Inflammatory macrophage treated with lipopolysaccharide for 4 hours (primary cell): ENCODE measurements at places on chromosomes 5 and 9.

DNA sequence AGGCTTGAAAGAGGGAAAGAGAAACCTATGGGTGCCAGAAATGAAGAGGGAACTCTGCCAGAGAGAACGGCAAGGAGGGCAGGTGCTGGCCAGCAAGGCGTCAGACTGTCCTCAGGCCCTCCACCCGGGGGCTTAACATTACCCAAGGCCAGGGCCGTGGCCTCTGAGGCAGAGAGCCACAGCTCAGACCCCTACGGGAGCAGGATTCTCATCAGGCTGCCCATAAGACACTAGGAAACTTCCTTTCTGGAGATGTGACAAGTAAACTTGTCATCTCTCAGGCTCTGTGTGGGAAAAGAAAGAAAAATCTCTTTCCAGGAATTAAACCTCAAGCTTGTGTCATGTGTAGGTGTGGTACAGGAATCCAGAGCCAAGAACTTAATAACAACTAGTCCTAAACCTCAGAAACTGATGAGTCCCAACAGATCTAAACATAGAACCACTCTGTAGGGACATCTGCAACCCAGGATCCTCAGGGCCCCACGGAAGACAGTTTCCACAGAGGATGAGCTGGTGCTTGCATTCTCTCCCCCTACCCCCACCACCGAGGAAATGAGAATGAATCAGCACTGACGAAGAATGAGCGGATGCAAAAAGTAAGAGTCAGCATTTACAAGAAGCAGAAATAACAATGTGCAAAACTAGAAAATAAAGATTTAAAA is 74.3 kb downstream of the DCP2 start:
- DNase-seq: peak; percentile 51

- DNase-seq: no peak
Observed at GRCh38 chr9:90988318-90988717, 186.7 kb downstream of the SYK start.

- no peak for DNase-seq
Observed at GRCh38 chr9:137319011-137319738, 17.1 kb upstream of the NRARP start.

DNA sequence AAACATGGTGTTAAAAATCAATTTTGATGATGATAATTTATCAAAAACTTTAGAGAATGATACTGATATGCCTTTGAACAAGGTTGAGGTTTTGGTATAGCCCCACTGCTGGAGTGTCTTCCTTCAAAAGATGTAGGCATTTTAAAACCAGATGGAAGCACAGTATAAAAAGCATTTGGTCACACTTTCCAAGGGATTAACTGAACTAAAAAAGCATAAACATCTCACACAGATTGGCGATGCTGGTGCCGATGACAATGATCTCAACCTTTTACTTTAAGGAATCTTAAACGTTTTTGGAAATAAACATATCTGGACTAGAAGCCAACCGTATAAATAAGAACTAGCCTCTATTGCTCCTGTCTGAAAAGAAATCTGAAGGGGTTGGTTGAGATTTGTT is 488.4 kb downstream of the ENC1 start:
- DNase-seq: no peak

DNA sequence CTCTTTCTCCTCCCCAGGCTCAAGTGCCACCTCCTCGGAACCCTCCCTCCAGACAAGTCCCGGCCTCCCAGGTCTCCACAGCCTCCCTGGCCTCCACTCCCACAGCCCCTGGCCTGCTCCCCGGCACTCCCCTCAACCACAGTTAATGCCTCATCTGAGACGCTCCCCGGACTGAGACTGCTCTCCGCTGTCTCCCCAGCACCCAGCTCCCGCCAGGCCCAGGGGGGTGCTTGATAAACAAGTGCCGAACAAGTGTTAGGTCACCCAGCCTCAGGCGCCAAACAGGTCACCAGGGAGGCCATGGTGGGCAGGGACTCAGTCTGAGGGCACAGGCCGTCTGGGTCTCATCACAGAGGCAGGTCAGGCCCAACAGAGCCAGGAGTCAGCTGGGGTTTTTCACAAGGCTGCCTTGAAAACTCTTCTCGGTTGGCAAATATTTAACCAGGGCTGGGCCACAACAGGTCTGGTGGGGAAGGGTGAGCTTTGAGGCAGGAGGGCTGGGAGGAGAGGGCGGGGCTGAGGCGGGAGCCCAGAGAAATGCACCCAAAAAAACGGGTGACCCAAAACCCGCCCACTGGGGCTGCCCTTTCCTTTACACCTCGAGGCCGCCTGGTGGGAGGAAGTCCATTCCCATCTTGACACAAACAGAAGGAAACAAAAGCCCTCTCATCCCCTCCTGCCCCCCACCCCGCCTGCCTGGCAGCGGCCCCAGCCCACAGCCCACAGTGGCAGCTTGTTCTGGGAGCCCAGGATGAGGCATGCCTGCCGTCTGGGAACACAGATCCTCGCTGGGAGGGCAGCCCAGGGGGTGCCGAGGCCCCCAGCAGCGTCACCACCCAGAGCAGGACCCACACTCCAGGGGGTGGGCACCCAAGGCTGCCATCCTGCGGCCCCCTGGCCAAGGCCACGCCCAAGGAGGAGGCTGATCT is 66.6 kb upstream of the STXBP1 start:
- peak; percentile 32 for DNase-seq

GRCh38 chr9:133050142-133050541 is 11.6 kb upstream of the CEL start:
- DNase-seq: no peak

DNA sequence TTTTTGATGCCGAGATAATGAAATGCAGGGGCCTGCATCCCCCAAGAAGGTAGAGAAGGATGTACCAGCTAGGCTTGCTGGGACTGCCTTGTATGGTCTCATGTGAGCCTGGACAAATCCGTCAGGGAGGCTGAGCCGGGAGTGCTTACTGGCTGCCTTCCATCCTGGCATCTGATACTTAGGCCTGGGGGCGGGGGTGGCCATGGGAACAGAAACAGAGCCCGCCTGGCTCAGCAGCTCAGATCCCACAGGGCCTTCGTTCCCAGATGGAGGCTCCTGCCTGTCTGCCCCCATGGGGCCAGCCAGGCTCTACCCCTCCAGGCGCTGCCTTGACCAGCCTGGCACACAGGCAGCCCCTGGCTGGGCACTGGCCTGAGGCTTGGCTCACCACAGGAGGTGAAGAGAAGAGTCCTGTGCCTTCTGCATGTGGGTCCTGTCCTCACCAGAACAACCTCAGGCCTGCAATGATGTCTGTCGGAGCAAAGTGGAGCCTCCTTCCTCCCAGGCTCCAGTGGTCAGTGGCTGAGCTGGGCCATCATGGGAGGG is 10.5 kb upstream of the SPATA31E1 start:
- no peak for DNase-seq

DNA sequence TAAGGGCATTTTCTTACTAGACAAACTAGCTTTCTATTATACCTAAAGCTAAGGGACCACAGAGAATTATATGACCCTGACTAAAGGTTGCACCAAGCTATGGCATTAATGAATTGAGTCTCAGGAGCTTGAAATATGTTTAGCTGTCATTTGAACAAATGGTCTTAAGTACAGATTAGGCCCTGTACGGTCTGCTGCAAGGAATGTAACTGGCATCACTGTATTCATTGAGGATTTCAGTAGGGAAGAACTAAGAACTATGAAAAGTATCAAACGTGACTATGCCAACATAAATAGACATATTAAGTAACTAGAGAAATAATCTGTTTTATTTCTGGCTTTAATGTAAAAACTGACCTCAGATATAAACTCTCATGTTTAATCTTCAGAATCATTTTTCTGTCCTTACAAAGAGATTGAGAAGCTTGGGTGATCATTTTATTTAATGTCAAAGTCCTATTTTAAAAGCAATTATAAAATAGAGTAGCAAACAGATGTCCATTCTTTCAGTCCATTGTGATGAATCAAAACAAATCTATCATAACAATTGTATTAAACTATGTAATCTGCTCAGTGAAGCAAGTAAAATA is 845.9 kb downstream of the MAT2B start:
- DNase-seq: no peak

GRCh38 chr5:154236-154635 is 37.1 kb upstream of the LRRC14B start:
- DNase-seq: no peak

GRCh38 chr5:157817387-157817702 is 41.6 kb downstream of the CLINT1 start:
- DNase-seq: no peak

DNA sequence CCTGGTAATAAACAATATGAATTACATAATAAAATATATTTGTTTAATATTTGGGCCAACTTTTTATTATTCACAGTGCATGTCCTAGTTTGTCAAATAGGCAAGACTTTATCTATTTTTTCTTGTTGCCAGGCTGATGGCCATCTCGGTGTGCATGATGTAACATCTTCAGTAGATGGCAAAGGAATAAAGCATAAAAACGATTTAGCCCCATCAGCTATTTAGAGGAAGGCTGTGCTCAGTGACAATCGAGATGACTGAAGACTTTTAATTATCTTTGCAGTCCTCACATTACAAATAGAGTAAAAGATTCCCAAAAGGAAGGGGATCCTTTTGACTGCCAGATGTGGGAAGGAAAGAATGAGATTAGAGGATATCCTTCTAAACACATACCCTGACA is 358.5 kb downstream of the PTPRD start:
- no peak for DNase-seq

DNA sequence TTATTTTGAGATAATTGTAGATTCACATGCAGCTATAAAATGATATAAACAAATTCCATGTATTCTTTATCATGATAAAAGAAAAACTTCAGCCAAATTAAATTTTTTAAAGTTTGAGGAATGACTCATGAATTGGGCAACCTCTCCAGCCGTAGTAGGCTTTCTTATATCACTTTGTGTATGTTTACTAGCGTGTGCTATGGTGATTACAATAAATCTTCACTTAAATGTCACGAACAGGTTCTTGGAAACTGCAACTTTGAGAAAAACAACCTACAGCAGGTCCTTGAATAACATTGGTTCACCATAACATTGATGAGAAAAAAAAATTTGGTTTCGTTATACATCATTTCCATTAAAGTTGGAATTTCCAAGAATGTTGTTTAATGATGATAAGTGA is 730.9 kb upstream of the TYRP1 start:
- DNase-seq: no peak

DNA sequence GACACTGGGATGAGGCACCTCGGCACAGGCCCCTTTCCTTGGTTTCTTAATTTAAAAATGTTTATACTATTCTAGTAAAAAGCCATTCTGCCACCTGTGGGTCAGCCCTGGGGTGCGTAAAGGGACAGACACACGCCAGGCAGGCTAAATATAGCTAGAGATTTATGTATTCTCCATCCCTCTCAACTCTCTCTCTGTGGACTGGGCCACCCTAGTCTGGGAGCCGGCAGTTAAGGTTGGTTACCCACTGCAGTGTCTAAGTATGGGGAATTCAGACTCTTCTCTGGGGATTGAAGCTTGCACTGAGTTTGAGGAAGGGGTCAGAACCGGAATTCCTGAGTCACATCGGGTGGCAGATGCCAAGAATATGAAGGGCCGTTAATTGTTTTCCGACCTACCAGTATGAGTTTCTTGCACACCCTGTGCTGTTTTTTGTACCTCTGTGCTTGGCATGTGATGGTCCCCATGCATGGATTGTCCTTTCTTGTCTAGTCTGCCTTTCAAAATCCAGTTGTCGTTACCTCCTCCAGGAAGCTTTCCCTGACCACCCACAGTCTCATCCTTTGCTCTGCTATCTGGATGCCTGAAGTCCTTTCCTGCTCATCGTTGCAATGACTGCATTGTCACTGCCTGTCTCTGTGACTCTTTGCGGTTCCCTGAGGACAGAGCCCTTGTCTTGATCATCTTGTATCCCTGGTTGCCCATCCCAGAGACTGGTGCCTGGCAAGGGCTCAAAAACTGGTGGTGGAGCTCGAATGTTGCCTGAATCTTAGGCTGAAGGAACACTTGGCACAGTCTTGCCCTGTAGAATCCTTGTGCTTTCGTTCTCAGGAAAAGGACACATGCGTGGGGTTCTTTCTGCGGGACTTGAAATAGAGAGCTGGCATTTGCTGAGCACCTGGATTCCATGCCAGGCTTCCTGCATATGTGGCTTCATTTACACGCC is 2.1 kb downstream of the NEURL1B start:
- DNase-seq: no peak

- no peak for DNase-seq
Observed at GRCh38 chr9:76181020-76181641, 213.1 kb downstream of the RFK start.

- DNase-seq: no peak
Observed at GRCh38 chr5:160311491-160312133, 752 bp downstream of the CCNJL start.
